ENCODE measurements at places on chromosomes 12 and 14.

DNA sequence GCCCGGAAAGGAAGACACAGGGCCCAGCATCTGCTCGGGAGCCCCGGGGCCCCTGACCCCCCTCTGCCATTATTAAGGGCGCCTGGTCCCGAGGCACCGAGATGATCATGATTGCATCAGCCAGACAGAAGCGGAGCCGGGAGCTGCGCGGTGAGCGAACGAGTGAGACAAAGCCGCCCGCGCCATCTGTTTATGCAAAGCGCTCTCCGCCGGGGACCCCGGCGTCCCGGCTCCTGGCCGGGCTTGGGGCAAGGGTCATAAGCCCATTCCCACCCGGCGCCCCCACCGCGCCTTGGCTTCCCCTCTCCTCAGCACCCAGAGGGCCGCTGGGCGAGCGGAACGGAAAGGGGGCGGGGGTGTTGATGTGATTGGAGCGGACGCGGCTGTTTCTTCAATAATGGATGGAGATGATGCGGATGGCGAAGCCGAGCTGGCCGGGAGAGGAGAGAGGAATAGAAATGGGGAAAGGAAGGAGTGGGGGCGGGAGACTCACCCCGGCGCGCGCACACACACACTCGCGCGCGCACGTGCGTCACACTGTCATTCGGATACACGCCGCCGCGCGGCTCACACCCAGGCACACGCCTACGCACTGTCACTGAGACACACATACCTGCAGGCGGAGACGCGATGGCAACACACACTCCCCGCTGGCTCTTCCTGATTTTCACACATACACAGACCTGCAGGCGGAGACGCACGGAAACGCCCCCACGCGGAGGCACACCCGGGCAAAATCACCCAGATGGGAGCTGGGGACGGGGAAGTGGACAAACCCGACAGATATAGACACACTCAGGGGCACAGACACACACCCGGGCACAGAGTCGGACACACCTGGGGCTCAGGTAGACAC, 10.7 kb downstream of the STAC3 start:
- peak; percentile 40 for DNase-seq

DNA sequence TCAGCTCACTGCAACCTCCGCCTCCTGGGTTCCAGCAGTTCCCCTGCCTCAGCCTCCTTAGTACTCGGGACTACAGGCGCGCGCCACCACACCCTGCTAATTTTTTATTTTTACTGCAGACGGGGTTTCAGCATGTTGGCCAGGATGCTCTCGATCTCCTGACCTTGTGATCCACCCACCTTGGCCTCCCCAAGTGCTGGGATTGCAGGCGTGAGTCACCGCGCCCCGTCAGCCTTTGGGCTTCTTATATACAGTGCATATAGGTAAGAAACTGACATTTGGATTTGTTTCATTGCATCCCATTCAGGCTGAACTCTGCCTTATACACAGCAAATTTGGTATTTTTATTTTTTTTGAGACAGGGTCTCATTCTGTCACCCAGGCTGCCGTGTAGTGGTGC, 176.8 kb downstream of the ERC1 start:
- DNase-seq, result no peak

GRCh38 chr12:6207259-6207925, 7.2 kb downstream of the CD9 start:
- DNase-seq, result no peak

DNA sequence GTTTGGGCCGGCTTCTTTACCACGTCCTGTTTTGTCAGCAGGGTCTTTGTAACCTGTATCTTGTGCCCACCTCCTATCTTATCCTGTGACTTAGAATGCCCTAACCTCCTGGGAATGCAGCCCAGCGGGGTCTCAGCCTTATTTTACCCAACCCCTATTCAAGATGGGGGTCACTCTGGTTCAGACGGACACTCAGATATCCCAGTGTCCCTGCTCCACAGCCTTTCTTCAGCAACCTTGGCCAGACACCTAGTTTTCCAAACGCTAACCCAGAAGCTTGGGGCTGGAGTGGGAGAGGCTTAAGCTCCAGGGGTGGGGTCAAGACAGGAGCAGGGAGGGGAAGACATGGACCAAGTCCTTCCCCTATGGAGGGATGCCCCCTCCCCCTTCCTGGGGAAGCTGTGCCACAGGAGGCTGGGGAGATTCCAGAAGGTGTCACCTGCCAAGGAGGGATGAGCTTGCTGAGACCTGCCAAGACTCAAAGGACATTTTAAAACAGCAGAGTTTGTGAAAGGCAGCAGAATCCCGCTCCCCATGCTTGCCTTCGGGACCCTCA, 62.2 kb downstream of the RIN3 start:
- no peak for DNase-seq

GRCh38 chr14:85131226-85131922, 398.6 kb upstream of the FLRT2 start:
- no peak for DNase-seq

DNA sequence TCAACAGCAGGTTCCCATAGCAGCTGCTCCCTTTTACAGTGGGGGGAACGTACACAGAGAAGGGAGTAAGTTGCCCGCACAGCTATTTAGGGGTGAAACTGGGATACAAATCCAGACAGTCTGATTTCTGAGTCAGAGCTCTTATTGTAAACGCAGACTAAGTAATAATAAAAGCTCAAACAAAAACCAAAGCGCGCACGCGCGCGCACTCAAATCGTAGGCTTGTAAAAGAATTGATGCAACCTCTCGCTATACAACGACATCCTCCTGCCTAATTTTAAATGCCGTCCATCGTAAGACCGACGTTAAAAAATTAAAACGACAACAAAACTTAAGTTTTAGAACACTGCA, 747 bp upstream of the DACT1 start:
- DNase-seq, result no peak

GRCh38 chr12:54134850-54135249, 53.9 kb downstream of the SMUG1 start:
- DNase-seq, result no peak

- DNase-seq, result peak; percentile 23
Observed at GRCh38 chr12:57093415-57094207, 4.7 kb downstream of the NAB2 start.

Measured in Kasumi-1 (cell line).